ENCODE measurements at places on chromosomes 11 and 22.

GRCh38 chr22:23831261-23831660 lies 7.5 kb downstream of the DERL3 start:
- DNase-seq: no peak

DNA sequence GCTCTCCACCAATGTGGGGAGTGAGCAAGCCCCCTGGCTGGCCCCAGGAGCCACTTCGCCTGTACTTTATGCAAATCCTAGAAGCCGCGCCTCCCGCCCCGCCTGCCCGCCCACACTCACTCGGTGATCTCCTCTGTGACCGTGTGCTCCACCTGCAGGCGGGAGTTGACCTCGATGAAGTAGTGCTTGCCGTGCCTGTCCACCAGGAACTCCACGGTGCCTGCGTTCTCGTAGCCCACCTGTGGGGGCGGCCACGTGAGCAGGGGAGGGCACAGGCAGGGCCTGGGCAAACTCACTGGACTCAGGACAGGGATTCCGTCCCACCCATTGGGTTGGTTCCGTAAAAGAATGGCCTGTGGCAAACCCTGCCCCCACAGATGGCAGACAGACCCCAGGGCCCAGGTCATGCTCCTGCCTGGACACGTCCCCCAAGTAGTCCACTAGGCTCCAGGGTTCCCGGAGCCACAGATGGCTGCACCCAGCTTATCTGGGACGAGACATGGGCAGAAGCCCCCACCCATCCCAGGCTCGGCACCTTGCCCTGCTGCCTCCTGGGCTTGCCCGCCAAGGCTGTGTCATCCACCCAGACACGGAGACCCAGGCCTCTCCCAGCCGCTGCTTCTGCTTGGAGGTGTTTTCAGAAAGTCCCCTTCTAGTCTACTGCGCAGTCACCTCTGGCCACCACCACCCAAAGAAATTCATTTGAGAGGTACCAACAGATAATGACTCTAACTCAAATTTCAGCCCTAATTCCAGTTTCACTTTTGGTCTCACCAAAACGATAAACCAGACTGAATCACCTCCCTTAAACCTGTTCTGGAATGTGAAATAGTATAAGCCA lies 12.1 kb downstream of the LRFN4 start:
- peak; percentile 75 for DNase-seq

DNA sequence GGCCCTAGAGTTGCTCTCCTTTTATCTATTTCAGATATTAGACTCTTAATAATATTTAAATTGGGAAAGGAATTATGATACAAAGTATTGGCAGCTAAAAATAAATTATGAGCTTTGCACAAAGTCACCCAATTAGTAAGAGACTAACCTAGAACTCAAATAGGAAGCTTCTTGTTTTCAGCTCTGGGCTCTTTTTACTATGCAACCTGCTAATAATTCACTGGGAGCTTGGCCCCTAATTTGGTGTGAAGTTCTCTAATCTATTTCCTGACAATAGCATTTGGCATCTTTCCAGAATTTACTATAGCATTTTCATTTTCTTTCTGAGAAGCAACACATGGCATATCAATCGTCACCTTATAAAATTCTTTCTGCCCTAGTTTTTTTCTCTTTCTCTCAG lies 727.7 kb upstream of the ANO5 start:
- DNase-seq: no peak

DNA sequence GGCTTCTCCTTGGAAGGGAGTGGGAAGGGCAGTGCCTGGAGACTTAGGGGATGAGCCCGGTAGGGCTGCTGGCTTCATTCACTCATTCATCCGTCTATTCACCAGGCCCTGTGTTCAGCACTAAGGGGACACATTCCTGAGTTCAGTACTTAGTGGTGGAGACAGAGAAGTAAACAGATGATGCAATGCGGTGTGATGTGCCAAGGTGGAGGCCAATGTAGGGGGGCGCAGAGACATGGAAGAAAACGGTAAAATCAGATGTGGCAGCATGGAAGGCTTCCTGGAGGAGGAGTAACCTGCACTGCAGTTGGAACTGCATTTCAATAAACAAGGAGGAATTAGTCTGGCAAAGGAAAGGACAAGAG lies 21.3 kb downstream of the GRIK4 start:
- DNase-seq: no peak

- no peak for DNase-seq
Measured at GRCh38 chr11:12770435-12770834, 96.2 kb downstream of the TEAD1 start.

All from stimulated activated CD4-positive, alpha-beta T cell treated with anti-CD3 and anti-CD28 coated beads, Interleukin-4, amount 100 ng/mL, for 4 hours (primary cell).